Immature natural killer cell (primary cell): ENCODE measurements at places on chromosomes 16 and 17.
A peak's percentile ranks its signal among the peaks of the same experiment; 100 is the strongest.

DNA sequence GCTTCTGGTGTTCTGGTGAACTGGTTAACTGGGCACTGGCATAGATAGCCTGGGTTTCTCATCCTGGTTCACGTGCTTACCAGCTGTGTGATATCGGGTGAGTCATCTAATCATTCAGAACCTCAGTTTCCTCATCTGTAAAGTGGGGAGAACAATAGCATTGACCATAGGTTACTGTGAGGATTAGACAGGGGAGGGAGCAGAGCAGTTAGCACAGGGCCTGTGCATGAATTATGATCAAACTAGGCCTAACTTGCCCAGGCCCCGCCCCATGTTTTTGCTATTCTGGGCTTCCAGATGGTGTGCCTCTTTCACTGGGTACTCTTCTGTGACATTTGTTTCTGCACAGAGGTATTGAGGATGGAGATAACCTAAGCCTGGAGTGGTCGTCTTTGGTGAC lies 4.6 kb upstream of the KLHL36 start:
- DNase-seq, result no peak

DNA sequence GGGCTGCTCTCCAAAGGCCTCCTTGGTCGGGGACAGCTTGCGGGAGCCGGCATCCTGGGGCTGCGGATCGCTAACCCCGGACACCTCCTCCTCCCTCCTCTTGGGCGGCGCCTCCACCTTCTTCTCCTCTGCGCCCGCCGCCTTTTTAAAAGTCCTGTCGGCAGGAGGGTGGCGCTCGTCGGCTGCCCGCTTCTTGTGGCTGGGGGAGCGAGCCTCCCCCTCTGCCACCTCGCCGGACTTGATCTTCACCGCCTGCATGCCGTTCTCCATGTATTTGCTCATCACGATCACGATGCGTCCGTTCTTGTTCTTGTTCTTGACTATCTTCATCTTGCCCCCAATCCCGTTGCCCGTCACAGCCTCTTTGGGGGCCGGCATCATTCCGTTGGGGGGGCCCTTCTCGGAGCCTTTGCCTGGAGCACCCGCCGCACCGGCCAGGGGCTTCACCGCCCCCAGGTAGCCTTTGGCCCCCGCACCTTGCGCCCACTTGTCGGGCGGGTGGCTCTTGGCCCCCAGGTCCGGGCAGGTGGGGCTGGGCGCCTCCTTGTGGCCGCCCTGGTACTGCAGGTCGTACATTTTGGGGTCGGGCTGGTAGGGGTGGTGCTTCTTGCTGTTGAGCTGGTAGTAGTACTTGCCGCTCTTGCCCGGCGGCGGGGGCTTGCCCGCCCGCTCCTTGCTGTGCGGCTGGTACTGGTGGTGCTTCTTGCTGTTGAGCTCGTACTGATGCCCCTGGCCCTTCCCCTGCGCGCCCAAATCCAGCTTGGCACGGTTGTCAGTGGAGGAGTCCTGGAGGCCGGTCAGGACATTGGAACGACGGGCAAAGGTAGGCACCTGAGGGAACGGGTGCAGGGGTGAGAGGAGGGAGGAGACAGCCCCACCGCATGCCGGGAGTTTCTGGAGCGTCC lies 4.4 kb downstream of the CBX4 start:
- DNase-seq, result peak; percentile 55

- no peak for DNase-seq
These were observed 156.8 kb upstream of the CDH13 start for GRCh38 chr16:82470016-82470415.

GRCh38 chr16:85164838-85165516 lies 52.7 kb upstream of the CIBAR2 start:
- no peak for DNase-seq

DNA sequence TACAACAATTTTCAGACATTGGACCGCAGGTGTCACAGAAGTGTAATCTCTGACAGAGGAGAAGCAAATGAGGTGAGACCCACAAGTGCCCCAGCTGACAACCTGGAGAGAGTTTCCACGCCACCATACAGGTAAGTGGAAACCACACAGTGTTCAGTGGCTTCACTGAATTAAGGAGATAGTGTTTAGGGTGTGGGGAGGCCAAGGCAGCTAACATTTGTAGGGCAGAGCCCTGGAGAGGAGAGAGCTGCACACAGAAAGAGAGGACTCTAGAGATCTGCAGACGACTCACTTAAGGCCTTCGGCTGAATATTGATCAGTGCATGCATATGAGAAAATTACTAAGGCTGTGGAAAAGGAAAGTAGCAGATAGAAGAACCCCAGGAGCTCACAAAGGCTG lies 228.9 kb upstream of the TNRC6C start:
- DNase-seq, result no peak

DNA sequence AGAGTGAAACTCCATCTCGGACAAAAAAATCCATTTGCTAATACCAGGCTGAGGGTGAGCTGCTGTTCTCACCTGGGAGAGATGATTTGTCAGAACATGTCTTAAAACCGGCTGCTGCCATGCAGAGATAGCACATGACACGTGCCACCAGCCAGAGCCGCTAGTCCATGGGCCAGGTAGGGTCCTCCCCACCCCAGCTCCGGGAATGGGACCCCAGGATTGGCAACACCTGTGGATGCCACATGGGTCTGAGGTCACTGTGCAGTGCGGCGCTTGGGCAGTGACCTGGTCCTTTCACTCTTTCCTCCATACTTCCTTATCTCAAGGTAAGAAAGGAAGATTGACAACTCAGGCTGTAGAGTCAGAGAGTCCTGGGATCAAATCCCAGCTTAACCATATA lies 393.3 kb upstream of the TNRC6C start:
- DNase-seq, result no peak

- DNase-seq, result no peak
These were observed 64.6 kb downstream of the USP32 start for GRCh38 chr17:60327134-60327900.

DNA sequence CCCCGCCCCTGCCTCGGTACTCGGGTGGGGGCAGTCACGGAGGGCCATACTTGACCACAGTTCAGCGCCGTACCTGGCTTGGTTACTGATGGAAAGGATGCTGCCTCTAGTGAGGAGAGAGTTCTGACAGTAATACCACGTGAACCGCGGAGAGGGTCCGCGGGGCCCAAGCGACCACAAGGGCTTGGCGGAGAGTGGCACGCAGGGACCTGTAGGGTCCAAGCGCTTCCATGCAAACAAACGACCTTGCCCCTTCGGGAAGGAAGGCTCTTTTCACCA lies 9.2 kb downstream of the KDM6B start:
- DNase-seq, result no peak

DNA sequence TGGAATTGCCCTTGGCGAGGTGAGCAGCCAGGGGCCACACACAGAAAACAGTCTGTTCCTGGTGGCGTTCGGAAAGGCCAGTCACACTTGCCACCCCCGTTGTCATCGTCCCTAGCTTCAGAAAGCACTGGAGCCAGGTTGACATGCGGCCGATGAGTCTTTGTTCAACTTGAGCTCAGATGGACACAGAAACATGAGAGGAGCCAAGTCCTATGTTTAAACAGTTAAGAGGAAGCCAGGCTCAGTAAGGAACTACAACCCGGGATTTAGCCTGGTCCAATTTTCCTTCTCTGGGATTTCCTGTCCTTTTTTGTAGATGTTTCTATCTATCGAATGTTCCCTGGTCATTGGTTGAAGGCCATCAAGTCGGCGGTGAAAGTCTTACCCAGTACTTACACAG lies 19.5 kb downstream of the SALL1 start:
- DNase-seq, result no peak

GRCh38 chr16:66476328-66477027 lies 49.4 kb downstream of the BEAN1 start:
- peak; percentile 19 for DNase-seq

GRCh38 chr16:71610447-71610846 lies 15.5 kb upstream of the MARVELD3 start:
- no peak for DNase-seq

DNA sequence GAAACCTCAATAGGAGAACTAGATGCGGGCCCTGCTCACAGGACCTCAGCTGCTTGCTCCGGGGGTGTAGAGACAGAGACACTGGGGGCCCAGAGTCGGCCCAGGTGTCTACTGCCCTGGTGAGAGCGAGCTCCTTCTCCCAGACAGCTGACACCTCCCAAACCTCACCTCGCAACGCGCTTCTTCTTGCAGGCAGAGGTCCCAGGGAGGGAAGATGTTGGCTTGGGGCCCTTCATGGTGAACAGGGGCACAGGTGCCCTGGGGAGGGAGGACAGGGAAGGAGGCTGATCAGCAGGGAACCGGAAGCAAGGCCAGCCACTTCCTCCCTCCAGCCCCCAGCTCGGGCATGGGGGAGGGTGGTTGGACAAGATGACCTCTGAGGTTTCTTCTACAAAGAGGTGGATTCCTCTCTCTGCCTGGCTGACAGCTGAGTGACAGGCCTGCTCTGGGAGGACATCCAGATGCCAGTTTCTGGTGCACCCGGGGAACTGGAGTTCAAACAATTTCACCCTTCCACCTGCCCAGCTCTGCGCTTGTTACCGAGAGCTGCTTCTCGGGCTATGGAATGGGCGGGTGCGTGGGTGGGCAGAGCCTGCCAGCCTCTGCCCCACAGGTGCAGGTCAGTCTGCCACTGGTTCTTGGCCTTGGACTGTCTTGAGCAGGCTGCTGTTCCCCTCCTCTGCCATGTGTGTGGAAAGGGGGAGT lies 11.7 kb upstream of the GFAP start:
- DNase-seq, result no peak

GRCh38 chr17:63033142-63033541 lies 67.1 kb downstream of the TANC2 start:
- no peak for DNase-seq

- DNase-seq, result no peak
These were observed 57.0 kb downstream of the BAIAP2 start for GRCh38 chr17:81091774-81092517.

GRCh38 chr16:28059841-28060575 lies 3.5 kb downstream of the GSG1L start:
- no peak for DNase-seq

GRCh38 chr16:77271532-77272426 lies 72.6 kb downstream of the SYCE1L start:
- no peak for DNase-seq

- no peak for DNase-seq
These were observed 17.0 kb upstream of the ABCA8 start for GRCh38 chr17:68972119-68972704.

DNA sequence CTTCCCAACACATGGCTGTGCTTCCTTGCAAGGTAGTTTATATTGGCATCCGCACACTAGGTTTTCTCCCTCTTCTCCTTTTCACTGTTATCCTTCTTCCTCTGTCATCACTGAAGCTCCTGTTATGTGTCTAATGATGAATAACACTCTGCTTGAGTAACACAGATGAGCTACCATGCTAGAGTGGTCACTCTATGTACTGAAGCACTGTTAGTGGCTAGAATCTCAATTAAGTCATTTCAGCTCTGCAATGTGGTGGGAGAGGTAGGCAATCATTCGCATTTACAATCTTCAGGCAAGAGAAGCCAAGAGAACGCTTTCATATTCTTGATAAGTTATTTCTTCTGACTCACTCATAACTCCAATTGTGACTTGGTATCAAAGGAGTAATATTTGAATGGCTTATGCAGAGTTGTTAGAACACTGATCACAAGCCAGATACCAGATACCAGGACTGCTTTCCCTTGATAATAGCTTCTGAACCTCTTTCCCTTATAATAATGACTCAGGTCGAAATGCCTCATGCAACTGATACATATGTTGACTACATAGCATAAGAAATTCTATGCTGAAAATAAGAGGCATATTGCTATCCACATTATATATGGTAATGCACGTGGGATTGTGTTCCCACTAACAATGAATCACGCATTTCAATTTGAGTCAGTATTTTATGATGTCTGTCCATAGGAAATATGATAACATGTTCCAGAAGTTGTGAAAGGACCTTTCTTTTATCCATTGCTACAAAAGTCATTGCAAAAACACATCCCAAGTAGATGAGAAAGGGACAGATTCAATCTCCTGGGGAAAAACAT lies 158.0 kb upstream of the HS3ST3A1 start:
- DNase-seq, result no peak

GRCh38 chr17:64425191-64425590 lies 23.7 kb upstream of the MILR1 start:
- no peak for DNase-seq

- DNase-seq, result no peak
These were observed 331.8 kb upstream of the CDH11 start for GRCh38 chr16:65453646-65454045.

- no peak for DNase-seq
These were observed 14.6 kb upstream of the CNGB1 start for GRCh38 chr16:57985204-57986181.

DNA sequence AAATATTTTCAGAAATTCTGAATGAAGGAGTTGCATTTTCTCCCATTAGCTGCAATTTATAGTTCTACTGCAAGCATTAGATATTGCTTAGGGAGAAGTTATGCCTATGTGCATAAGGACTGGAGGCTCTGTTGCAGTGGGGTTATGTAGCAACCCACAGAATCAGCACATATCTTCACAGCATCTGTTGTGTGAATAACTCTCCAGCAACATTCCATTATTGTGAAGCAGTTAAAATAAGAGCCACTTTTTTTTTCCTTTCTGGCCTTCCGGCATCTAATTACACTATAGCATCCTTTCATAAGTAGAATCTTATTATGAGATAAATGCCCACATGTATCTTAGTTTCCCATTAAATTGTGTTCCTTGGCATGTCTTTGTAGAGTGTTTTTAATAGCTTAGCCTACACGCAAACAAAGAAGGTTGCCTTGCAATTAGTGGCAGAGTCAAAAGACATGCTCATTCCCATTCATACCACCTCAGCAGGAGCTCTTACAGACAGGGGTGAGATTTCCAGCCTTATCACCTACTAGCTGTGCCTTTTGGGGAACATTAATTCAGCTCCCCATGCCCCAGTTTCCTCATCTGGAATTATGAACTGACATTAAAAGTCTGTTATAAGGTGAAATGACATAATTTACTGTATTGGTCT lies 596.0 kb upstream of the GOT2 start:
- DNase-seq, result no peak

DNA sequence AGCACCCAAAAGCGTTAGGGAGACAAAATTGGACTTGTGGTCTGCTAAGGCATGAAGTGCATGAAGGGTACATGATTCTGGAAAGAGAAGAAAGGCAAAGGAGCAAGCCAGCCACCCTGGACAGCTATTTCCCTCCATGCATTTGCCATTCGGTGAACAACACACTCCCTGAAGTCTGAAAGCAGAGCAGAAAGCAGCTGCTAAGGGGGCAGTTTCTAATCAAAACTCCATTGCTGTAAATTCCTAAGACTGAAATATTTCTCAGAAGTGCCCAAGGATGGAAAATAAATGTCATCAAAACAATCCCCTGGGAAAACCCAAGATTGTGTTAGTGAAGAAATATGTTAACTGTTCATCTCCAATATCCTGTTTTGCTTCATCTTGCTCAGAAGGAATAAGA lies 44.3 kb downstream of the PMP22 start:
- DNase-seq, result no peak

GRCh38 chr17:49358641-49359247 lies 3.3 kb downstream of the ZNF652 start:
- peak; percentile 48 for DNase-seq

GRCh38 chr16:48236286-48236685 lies 7.8 kb upstream of the LONP2 start:
- no peak for DNase-seq

GRCh38 chr17:76151896-76152454 lies 10.9 kb upstream of the FOXJ1 start:
- no peak for DNase-seq
